ENCODE measurements at places on chromosomes 11 and 22. TPM values are rescaled to one million over a fixed set of nuclear protein-coding genes. Genes with fewer than 3 reads are reported as not detected.

- DNase-seq = no peak
These were observed 19.7 kb downstream of the CTR9 start for GRCh38 chr11:10770626-10771254.

GRCh38 chr11:117239295-117239694, 6.8 kb downstream of the RNF214 start:
- peak; percentile 69 for DNase-seq

DNA sequence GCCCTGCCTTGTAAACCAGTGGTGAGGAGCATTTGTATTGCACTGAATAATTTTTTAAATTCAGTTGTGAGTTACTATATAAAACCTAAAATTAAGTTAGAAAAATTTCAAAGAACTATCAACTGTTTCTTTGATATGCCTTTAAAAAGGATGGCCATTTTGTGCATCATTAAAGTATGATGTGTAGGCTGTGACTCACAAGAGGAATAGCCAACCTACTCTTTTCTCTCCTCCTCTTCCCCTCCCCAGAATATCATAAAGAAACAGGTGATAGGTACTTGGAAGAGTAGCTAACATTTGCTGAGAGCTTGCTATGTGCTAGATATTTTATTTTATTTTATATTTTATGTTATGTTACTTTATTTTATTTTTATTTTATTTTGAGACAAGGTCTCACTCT, 10.6 kb upstream of the PIK3C2A start:
- no peak for DNase-seq

DNA sequence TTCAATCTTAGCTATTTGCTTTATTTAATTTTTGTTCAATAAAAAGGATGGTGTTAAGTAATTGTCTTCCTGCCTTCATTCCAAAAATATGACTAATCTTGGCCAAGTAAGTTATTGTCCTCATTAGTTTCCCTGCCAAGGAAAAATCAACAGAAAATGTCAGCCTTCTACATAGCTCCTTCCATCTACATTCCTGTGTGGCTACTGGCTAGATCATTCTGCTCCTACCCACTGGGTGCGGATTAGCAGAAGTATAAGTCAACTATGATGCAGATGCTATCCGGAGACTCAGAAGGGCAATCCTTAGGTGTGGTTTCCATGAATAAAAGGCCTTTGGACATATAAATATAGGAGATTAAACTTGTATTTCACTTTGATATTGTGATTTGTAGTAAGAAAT, 154.4 kb downstream of the SBF2 start:
- peak; percentile 64 for DNase-seq

- no peak for DNase-seq
These were observed 1474.3 kb downstream of the BRD1 start for GRCh38 chr22:48353116-48353947.

DNA sequence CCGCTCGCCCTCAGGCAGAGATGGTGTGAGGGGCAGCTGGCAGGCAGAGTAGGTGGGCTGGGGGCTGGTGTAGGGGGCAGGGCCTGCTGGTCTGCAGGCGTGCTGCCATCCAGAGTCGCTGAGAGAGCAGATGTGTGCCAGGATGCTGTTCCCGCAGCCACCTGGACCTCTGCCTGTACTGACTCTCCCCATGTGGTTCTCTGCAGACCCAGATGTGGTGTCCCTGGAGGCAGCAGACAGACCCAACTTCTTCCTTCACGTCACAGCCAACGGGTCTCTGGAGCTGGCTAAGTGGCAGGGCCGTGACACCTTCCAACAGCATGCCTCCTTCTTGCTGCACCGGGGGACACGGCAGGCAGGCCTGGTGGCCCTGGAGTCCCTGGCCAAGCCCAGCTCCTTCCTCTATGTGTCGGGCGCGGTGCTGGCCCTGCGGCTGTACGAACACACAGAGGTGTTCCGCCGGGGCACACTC, 58.6 kb downstream of the OTOG start:
- no peak for DNase-seq

- DNase-seq = no peak
These were observed 349.8 kb upstream of the PLET1 start for GRCh38 chr11:112610494-112610893.

DNA sequence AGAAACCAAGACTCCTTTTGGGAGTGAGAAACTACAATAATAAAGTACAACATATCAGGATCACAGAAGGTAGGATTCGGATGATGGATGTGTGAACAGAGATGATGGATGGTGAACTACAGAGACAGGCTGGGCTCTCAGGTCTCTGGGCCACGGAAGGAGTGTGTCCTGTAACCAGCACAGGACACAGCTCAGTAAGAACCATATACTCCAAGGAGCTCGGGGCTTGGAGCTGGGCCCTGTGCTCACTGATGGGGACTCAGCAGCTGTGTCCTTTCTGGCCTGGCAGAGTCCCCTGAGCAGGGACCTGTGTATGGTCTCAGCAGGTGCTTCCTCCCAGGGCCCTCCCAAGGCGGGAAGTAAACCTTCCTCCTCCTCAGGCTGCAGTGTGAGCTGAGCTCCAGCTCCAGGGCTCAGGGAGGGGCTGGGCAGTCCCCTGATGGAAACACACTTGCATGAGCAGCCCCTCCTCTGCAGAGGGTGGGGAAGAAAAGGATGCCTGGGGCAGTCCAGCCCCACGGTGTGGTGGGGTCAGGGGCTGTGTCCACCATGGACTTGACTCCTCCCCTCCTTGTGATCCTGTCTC, 39.8 kb upstream of the TOP3B start:
- no peak for DNase-seq

GRCh38 chr11:111726301-111726713, 39.9 kb downstream of the PPP2R1B start:
- DNase-seq = no peak

DNA sequence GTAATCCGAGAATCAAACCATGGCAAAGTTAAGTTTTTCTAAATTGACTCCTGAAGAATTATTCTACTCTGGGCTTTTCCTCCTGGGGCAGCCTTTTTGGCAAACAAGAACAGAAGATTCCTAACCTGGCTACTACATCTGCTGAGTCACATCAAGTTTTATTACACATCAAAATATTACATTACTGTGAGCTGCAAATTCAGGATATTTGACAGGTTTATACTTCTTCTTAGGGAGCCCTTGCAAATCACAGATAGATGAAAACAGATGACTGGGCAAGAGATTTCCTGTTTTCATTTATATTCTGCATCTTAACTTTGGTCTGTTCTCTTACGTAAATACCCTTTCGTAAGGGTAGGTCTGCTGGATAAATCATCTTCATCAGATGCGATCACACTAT, 23.6 kb downstream of the XRRA1 start:
- DNase-seq = no peak

- no peak for DNase-seq
These were observed 20.4 kb downstream of the MRGPRX4 start for GRCh38 chr11:18193010-18193409.

DNA sequence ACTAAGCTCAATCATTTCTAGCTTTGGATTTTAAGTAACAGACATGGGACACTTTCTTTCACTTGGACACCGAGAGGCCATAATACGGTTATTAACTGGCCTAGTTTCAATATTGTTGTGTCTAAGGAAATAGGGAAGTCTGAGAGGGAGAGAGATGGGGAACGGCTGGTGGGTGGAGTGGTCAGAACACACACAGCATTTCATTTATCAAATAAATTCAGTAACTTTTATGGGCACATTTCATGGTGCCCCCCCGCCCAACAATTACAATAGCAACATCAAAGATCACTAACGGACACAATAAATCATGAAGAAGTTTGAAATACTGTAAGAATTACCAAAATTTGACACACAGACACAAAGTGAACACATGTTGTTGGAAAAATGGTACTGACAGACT, 10.7 kb downstream of the PRPF19 start:
- no peak for DNase-seq

GRCh38 chr11:40597546-40598113, 861.8 kb downstream of the LRRC4C start:
- DNase-seq = no peak

GRCh38 chr11:119618208-119618909, 110.6 kb downstream of the NECTIN1 start:
- DNase-seq = peak; percentile 49

DNA sequence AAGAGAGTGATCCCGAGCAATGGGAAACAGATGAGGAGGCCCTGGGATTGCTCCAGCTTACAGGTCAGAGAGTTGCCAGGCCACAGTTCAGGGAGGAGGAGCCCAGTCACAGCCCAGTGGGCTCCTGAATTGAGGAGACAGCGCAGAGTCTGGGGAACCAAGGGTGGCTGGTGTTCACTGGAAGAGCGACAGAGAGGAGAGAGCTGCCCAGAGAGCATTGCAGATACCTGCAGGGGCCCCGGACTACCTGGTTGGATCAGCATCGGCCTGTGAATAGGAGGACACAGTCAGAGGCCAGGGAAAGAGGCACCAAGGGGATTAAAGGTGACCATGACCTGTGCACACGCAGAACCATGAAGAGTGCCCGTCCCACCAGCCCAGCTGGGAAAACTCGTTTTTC, 648.6 kb downstream of the TBC1D22A start:
- no peak for DNase-seq

DNA sequence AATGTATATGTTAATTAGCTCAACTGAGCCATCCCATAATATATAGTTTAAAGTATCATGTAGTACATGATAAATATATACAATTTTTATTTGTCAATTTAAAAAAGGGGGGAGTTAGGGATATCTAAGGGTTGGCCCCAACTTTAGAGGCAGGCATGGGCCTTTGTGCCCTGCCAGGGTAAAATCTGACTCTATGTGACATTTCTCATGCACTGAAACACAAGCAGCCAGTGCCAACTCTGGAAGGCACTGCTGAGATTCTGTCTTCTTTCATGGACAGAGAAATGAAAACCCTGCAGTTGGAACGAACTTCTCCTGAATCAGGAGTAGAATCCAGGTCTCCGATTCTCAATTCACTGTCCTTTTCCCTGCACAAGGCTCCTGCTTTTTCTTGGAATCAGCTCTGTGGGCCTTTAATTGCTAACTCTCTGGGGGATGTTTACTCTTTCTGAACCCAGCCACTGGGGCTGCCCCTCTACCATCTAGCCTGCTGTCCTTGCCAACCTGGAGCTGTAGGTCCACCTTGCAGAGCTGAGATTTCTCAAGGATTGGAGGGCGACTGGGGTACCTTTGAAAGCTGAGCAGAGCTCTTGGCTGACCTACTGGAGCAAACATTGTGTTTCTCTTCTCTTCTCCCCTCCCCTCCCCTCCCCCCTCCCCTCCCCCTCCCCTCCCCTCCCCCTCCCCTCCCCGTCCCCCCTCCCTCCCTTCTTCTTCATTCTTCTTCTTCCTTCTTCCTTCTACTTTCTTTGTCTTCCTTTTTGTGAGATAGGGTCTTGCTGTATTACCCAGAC, 26.7 kb downstream of the SLC5A1 start:
- DNase-seq = no peak

DNA sequence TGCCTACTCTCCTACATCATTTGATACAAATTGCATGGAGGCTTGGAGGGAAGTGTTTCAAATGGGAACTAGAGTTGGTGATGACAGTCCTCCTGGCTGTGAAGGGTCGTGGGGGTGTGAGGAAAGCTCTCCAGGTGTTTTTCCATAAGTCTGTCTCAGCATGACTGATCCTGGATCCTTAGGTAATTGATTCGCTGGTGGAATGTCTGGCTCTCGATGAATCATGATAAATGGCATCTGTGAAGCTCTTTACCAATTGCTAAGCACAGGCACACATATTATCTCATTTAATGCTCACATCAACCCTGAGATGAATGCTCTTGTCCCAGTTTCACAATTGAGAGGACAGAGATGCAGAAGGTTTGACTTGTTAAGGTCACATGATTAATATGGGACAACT, 107.5 kb downstream of the PKNOX2 start:
- DNase-seq = no peak

- peak; percentile 41 for DNase-seq
These were observed 57.0 kb downstream of the GDPD4 start for GRCh38 chr11:77244277-77245027.

Gene KCNA4
- not detected for total RNA-seq

Gene TEX12
- not detected for total RNA-seq

Gene MUC5AC
- not detected for total RNA-seq

Gene CATSPER1
- total RNA-seq = 0.20 TPM

Gene HYLS1
- total RNA-seq = 8.6 TPM

Gene OR5F1
- not detected for total RNA-seq

Gene CCDC86
- total RNA-seq = 33.9 TPM

Gene OR51B5
- total RNA-seq = not detected

Gene TIGD3
- total RNA-seq = 0.33 TPM

Gene SLC17A6
- total RNA-seq = not detected

Gene LRRC4C
- total RNA-seq = not detected

Gene MN1
- 0.42 TPM for total RNA-seq

Gene GNB1L
- 14.6 TPM for total RNA-seq

Gene TLCD5
- 6.4 TPM for total RNA-seq

Gene TOLLIP
- 30.1 TPM for total RNA-seq

Gene RAPSN
- 0.14 TPM for total RNA-seq

Gene FXYD2
- 0.13 TPM for total RNA-seq

All from pulmonary artery endothelial cell (primary cell).